ENCODE measurements at places on chromosomes 7 and 10.

DNA sequence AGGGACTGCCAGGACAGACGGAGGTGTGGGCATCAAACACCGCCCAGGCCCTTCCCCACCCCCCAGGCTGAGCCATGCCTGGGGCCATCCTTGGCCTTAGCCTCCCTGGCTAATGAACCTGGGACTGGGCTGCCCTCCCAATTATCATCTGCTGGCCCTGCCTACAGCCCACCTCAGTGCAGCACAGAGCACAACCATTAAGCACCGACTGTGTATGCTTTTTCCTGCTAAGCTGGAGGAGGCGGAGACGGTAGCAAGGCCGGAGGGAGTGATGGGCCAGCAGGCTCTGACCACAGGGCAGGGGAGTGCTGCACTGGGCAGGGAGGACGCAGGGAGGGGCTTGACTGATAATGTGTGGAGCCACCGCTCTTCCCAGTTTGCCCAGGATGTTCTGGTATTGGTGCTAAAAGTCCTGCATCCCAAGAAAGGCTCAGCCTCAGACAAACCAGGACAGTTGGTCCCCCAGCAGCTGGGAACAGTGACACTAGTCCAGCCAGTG lies 72.0 kb downstream of the C10orf143 start:
- DNase-seq: no peak

DNA sequence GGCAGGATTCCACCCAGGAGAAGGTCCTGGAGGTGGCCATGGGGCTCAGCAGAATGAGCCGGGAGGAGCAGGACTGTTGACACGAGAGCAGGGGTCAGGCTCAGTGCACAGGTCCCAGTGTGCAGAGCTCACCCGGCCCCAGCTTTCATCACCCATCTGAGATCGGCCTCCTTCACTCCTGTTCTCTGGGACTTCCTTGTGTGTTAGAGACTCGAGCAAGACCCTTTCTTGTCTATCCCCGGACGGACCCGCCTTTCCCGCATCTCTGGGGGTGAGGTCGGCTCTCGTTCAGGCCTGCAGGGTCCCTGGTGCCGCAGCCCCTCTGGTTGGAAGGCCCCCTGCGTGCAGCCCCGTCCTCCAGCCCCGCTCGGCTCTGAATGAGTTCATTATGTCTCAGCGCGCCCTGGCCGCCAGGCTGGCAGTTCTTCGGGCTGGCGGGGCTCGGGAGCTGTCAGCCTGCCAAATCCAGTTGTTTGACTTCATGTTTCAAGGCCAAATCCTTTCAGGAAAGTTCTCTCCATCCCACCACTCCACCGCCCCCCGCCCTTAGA lies 127.9 kb downstream of the LHPP start:
- no peak for DNase-seq

DNA sequence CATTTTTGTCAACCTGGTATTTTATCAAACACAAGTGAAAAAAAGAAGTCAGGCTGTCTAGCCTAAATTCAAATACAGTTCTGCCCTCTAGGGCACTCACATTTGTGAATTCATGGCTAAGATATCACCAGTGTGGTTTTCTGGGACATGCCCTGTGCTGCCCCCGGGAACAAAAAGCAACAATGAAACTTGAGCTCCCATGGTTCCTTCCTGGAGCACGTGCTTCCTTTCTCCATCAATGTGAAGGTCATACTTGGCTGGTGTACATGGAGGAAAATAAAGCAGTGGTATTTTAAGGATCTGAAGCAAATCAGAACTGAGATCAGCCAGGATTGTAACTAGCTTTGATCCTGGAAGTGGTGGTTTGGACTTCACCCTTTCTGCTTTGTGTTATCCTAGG lies 128.9 kb upstream of the FRMD4A start:
- no peak for DNase-seq

- DNase-seq: no peak
These were observed 14.8 kb downstream of the TSPAN14 start for GRCh38 chr10:80468806-80469421.

DNA sequence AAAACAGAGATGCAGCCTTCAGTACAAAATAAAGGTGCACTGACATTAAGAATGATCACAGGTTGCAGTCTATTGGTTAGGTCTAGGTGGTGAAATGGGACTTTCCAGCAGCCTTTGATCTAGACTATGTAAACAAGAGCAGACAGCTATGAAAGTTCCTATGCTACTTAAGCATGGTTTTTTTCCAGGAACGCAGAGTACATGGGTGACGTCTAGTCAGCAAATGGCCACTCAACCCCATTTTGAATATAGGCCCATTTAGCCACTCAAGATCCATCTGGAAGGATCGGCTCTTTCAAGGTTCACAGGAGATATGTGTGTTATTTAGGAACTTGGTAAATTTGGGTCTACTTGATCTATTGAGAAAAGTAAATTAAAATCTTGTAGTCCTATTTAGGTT lies 1424.6 kb upstream of the LRRTM3 start:
- DNase-seq: no peak

- no peak for DNase-seq
These were observed 43.6 kb downstream of the NSUN6 start for GRCh38 chr10:18607503-18608378.

- no peak for DNase-seq
These were observed 71.7 kb downstream of the SH3PXD2A start for GRCh38 chr10:103783681-103784080.

DNA sequence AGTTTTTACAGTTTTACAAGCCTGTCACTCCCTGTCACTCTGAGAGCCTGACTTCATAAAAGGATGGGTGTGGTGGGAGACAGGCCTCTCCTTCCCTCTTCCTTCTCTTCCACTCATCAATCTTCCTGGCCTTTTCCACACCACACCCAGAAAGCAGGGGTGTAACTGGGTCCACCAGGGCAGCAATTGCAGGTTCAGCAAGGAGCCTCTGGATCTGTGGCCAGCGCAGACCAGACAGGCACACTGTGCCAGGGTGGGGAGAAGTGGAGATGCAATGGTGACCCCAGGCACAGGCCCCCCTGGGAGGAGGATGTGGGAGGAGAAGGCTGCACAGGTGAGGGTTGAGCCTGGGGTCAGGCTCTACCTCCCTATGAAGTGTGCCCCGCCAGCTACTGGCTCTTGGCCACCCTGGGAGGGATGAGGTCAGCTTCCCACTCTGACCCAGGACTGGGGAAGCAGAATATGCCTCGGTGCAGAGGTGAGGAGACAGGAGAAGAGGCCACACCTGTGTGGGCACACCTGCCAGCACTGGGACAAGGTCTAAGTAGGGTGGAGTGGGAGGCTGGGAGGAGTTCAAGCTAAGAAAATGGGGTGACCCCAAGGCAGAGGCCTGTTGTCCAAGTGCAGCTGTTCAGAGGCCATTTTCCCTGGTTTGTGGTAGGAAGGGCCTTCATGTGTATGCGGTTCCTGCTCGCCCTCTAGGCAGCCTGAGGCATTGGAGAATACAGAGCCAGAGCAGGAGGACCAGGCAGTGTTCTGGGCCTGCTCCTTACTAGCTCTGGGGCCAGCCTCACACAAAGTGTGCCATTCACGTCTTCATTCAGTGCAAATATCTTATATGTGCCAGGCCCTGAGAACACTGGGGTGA lies 20.2 kb upstream of the TMEM72 start:
- no peak for DNase-seq

All from iPS DF 19.7 (cell line).